ENCODE measurements at places on chromosomes 5 and 9. TPM values are rescaled to one million over a fixed set of nuclear protein-coding genes. Genes with fewer than 3 reads are reported as not detected.

MAMDC2 gene
- total RNA-seq = 93.5 TPM

ADRA1B gene
- total RNA-seq = 9.2 TPM

FOXD4 gene
- total RNA-seq = 0.19 TPM

DNA sequence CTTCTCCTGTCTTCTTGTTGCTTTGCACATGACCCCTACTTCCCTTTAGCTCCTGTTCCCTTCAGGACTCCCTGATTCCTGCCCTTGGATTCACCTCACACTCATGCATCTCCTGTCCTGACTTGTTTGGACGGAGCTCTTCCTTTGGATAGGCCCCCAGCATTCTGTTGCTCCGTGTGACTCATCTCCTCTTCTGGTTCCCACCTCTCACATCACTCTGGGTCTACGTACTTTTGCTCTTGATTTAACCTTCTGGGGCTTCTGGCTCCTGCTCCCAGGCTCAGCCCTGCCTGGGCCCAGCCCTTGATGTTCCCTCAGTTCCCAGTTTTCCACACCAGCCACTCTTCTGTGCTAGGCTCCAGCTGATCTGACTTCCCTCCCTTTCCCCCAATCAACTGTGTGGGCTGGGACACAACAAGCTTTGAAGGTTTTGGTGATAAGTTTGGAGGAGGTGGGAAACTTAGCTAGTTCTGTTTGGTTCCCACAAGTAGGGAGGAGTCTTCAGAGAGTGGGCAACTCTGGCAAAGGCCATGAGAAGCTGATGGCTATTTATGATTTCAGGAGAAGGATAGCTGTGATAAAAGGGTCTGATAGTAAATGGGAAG, 331.5 kb downstream of the ARHGEF28 start:
- no peak for DNase-seq

LMX1B gene
- total RNA-seq = not detected

DNA sequence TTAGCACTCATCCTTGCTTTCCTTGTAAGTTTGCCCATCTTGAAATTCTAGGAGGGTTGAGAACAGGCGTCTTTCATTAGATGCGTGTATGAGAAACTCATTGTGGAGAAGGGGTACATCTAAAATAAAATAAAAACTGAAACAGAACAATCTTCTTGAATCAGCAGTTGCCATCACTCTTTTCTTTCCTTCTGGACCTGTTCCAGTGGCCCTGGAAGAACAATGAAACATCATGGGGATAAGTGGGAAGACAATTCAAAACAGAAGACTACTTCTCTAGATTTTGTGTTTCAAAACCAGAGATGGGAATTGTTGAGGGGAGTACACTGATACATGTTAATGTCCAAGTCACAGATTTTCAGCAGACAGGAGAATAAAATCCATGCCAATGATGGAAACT, 59.9 kb downstream of the SLC1A3 start:
- DNase-seq = no peak

PITX1 gene
- 5.5 TPM for total RNA-seq

- no peak for DNase-seq
These were observed 6.4 kb downstream of the CSF1R start for GRCh38 chr5:150079909-150080461.

DNA sequence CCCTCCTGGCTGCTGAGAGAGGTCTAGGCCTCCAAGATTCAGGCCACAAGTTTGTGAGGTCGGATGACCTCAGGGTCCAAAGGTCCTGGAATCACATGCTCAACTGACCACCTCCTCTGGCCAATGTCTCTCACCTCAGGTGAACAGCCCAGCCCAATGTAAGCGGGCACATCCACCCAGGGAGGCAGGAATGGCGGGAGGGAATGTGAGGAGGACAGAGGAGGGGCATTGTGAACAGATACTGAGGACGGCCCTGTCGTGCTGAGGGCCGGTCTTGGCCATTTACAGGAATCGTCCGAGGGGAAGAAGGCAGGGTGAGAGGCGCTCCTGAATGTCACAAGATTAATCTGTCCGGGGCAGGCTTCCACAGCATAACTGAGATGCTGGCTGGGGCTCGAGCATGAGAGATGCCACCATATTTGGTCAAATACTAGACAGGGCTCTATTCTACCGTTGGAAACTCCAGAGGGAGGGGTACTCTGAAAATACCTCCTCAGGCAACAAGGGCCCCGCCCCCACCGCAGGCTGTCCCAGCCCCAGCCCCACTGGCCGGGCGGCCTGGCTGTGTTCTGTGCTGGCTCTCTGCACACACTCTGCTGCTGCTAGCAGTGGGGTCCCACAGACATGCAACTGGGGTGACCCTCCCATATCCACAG, 1.5 kb upstream of the IL17B start:
- no peak for DNase-seq
